ENCODE measurements at places on chromosomes 1 and 21.

DNA sequence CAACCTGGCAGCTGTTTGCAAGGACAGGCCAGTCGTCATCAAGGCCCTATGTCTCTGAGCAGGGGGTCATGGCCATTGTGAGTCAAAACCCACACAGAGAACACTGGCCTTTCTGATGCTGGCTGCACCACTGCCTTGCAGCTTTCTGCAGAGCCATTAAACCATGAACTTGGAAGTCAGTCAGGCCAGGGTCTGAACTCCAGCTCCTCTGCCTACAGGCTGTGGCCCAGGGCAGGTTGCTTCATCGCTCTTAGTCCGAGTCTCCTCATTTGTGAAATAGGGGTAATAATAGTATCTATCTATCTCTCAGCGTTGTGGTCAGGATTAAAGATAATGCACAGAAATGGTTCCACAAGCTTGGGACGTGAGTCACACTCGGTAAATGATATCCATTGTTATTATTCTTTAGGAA is 35.8 kb upstream of the HIVEP3 start:
- DNase-seq, result no peak

DNA sequence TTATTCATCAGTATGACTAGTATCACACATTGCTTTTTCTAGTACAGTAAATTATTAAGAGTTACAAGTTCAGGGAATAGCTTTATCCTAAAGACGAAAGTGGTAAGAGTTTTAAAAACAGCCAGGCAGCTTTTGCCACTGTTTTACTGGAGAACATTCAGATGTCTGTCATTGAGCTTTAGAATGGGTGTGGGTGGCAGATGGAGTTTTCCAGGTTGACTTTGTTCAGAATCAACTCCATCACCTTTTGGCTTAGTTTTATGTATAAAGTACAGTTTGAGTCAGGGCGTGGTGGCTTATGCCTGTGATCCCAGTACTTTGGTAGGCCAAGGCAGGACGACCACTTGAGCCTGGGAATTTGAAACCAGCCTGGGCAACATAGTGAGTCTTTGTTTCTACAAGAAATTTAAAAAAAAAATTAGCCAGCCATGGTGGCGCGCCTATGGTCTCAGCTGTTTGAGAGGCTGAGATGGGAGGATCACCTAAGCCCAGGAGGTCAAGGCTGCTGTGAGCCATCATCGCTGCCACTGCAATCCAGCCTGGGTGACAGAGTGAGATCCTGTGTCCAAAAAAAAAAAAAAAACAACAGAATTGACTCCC is 29.9 kb upstream of the PLEKHM2 start:
- DNase-seq, result no peak

DNA sequence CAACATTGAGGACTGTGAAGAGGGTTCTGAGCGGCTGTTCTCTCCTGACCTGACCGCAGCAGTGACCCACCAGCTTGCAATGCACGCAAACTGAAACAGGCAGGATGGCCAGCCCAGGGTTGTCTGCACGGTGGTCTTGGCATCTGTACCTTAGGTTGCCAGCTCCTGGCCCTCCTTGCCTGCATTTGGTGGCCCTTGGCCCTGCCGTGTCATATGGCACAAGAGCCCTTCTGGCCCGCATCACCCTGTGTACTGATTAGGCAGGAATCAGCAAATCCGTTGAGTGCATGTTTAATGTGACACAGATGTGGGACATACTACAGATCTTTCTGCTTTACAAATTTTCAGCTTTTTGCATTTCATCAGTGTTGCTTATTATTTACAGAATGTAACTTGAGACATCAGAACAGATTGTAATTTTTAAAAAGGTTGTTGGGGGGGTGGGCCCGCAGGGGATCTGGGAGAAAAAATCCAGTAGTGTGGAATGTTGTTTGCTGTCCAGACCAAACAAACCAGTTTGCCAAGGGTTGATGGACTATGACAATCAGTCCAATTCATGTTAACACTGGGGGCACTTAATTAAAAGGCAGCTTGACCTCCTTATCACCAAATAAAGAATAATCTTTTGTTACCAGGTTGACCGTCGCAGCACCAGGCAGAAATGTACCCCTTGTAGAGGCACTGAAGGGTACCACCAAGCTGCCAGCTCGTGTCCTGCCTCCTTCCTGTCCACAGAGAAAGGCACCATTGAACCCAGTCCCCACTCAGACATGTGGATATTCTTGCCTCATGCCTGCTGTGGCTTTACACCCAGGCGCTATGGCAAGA is 132.6 kb downstream of the DHRS3 start:
- DNase-seq, result no peak

GRCh38 chr1:232477728-232478127 is 152.2 kb downstream of the SIPA1L2 start:
- DNase-seq, result no peak

DNA sequence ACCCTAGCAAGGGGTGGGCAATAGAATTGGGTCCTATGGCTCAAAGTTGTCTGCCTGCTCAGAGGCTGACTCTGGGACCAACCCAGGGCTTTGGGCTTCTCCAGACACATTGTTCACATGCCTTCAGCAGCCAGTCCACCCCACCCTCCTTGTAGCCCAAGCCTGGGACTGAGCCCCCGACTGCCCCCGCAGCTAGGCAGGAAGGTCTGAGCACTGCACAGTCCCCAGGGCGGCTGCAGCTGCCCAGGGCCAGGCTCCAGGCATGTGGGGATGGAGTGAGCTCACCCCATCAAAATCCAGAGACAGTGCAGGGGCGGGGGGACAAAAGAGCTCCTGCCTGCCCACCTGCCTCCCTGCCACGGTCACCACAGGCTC is 35.6 kb downstream of the HSPG2 start:
- DNase-seq, result no peak

DNA sequence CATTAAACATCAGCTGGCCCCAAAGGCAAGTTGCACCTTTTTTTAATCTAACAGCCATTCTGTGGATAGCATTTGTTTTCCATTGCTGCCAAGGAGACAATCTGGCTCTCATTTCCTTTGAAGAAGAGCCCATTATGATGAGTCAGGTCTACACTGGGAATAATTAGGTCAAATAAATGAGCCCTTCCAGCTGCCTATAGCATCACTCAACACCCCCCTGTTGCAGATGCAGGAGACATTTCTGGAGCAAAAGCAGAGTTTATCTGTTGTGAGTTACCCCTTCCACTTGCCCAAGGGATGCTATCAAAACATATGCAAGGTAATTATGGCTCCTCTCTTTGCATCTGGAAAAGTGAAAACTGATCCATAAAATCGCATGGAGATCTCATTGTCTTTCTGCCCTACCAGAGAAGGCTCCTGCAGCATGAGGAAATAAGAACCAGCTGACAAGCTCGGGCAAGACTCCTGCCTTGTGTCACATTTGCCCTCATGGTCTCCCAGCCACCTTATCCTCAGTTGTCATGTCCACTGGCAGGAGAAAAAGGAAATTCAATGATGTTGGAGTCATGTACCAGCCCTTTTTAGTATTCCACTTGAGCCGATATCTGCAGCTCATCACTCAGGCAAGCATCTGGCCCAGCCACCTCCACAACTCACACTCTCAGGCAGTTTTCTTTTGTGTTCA is 135.9 kb downstream of the SLC30A10 start:
- no peak for DNase-seq

DNA sequence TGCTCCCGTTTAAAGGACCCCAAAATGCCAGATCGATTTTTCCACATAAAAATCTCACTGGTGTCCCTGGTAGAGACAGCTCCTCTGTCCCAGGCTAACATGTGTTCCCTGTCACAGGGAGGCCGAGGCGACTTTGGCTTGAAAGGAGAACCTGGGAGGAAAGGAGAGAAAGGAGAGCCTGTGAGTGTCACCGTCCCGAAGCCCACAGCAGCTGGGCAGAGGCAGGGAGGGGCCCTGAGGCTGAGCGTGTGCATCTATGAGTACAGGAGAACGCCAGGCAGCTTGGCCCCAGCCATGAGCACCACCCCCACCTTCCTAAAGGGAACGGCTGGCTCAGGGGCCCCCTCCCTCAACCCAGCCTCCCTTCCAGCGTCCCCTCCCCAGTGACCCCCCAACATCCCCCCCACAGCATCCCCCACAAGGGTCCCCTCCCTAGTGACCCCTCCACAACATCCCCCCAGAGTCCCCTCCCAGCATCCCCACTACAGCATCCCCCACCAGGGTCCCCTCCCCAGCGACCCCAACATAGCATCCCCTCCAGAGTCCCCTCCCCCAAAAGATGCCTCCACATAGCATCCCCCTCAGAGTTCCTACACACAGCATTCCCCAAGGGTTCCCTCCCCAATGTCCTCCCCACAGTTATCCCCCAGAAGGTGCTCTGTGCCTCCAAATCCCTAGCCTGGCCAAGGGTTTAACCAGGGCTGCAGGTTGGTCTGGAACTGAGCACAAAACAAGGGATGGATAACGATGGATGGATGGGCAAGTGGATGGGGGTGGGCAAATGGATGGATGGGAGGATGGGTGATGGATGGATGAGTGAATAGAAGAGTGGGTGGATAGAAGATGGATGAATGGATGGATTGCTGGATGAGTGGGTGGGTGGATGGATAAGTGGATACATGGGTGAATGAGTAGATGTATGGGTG is 25.1 kb downstream of the COL6A2 start:
- no peak for DNase-seq

DNA sequence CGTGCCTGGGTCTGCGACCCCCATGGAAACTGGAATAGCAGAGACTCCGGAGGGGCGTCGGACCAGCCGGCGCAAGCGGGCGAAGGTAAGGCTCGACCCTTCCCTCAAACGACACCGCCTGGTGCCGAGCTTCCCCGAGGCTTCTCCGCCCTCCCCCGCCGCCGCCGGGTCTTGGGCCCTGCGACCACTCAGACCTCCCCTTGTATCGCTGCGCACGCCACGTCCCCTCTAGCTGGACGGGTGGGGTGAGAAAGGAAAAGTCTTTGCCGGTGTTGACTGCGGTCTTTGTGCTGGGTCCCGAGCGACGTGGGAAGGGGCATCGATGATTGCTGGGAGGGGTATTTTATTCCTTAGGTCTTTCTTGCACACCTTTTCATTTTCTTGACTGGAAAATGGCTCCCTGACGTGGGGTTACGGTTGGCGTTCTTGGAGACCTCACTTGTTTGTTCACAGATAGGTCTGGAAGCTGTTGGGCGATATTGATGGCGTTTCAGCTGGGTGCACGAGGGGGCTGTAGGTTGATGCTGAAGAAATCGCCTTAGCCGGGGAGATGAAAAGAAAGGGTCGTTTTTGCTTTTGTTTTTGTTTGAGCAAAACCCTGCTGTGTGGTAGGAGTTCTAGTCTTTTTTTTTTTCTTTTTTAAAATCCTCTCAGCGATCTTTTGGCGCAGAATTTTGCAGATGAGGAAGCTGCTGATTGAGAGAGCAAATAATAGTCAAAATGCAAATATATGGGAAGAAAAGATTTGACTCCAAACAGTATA is 776 bp downstream of the KDM1A start:
- DNase-seq, result no peak

GRCh38 chr1:209807509-209807908 is 1.6 kb upstream of the IRF6 start:
- no peak for DNase-seq

GRCh38 chr1:154970631-154971340 is at the start of gene SHC1:
SHC1 (minus strand) TSS chr1:154970747; CDS start chr1:154970526, 221 bp downstream.
- no peak for DNase-seq

DNA sequence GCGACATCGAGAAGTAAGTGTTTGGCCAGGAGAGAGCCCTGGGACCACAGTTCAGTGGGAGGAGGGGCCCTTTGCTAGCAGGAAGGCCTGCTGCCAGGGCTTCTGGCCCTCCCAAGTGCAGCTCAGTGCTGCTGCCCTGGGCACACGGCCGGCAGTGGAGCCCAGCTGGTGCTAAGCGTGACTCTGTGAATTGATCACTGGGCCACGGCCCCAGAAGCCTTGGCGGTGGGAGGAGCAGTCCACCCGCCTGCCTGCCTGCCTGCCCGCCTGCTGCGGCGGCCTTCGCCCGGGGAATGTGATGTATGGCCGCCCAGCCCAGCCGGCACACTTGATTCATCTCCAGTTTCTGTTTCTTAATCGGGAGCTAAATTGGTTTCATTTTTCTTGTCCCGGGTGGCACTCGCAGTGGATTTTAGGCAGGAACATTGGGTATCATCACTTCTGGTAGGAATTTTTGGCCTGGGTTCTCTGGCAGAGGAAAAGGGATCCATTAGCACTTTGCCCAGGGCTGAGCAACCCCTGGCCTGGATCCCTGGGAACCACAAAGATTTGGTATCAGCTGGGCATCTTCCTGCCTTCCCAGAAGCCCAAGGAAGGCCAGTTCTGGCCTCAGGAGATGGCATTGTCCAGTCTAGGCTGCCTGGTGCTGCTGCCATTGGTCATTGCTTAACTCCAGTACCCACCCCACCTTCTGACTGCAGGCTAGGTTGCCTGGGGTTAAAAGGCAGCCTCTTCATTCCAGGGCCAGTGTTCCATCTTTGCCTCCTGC is 28.6 kb downstream of the TMEM53 start:
- DNase-seq, result no peak

DNA sequence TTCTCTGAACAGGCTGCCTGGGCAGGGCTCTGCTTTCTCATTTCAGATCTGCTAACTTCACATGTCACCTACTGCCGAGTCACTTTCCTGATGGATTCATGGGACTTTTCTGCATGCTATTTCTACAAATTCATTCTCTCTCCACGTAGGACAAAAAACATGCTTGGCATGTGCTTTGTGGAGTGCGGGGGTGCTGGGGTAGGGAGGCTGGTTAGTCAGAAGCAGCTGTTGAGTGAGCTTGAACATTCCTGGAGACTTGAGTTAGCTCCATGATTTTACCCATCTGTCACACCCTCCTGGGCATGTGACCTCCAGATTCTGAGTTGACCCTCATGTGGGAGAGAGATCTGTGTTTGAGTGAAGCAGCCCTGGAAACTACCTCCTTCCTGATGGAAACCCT is 71.4 kb downstream of the UCK2 start:
- no peak for DNase-seq

DNA sequence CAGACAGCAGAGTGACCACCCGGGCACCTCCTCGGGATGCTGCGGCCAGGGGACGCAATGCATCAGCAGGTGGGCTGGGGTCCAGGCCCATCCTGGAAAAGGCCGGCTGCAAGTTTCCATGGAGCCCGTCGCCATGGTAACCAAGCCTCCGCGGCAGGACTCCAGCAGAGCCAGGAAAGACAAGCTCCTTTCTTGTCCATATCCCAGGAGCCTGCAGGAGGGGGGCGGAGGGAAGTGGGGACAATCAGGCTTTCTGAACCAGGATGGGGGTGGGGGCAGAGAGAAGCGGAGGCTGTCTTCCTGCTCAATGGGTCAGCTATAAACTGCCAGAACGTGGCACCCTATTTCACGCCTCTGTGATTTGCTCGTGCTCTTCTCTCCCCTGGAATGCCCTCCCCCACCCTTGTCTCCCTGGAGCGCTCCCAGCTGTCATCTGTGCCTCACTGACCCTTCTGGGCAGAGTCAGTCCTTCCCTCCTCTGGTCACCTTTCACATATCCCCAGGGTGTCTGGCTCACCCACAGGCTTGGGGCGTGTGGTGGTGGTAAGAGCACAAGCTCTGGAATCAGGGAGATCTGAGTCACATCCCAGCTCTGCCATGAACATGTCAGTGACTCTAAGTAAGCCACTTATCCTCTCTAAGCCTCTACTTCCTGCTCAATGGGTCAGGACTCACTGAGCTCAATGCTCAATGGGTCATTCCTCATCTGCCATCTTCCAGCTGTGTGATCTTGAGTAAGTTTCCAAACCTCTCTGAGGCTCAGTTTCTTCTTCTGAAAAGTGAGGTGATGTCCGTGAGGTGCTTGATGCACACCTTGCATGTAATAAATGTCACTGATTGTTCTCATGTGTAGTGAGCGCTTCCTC is 58.9 kb upstream of the LAPTM5 start:
- no peak for DNase-seq
